ENCODE measurements at places on chromosomes 4 and X.

DNA sequence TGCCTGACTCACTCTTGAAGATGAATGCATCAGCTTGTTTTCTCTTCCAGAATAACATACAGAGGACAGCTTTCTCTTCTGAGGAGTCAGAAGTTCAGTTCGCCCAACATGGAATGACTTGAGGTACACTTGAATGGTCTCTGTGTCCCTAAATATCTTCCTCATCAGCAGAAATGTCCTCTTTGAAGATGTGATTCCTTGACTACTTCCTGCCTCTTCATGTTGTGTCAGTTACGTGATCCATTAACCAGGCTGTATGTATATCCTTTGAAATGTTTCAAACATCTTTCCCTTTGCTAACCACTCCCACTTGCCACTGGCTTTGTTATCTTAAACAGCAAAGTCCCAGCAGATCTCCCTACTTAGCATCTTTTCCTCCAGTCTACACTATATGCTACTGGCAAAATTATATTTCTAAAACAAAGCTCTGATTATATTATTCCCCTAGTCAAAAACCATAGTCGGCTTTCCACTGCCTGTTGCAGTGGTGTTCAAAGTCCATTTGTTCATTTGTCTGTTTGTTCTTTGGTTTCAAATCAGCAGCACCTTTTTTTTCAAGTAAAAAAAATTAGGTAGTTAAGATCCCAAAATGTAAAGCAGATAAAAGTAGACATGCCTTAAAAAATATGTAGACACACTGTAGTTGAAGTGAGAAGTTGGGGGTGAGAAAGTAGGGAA is 82.1 kb upstream of the PAK3 start:
- no peak for DNase-seq

- peak; percentile 50 for DNase-seq
These were observed 106.7 kb upstream of the PRKX start for GRCh38 chrX:3820167-3820566.

DNA sequence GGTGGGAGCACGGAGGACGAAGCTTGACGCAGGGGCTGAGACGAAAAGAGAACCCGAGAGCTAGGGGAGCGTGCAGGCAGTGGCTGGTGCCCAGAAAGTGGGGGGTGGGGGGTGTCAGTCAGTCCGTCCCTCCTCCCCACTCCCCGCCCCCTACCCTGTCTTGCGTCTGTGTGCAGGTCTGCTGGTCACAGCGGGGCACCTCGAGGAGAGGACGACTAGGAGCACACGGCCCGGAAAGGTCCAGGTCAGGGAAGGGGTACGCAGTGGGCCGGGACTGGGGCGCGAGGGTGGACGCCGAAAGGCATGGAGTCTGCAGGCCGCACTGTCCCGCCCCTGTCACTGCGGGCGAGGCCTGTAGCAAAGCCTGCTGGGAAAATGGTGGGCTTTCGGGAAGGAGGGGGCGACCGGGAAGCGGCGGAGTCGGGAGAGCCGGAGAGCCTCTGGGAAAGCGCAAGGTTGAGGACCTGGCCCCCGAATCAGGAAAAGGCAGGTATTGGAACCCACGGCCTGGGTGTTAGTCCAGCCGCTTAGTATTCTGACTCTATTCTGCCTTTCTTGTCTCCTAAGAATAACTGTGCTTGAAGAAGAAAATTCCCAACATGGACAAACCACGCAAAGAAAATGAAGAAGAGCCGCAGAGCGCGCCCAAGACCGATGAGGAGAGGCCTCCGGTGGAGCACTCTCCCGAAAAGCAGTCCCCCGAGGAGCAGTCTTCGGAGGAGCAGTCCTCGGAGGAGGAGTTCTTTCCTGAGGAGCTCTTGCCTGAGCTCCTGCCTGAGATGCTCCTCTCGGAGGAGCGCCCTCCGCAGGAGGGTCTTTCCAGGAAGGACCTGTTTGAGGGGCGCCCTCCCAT is 769 bp downstream of the TCEAL1 start:
- DNase-seq: peak; percentile 39

DNA sequence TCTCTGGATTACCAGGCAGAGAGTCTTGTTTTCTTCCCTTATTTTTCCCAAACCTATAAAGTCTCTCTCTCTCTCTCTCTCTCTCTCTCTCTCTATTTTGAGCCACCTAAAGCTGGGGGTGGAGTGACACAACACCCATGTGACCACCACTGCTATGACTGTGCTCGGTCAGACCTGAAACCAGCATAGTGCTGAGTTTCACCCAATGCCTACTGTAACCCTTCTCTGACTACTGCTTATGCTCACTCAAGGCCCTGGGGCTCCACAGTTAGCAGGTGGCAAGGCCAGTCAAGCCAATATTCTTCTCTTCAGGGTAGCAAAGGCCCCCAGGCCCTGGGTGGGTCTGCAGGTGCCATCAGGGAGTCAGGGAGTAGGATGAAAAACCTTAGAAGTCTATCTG is 114.7 kb upstream of the ARMCX2 start:
- DNase-seq: no peak

DNA sequence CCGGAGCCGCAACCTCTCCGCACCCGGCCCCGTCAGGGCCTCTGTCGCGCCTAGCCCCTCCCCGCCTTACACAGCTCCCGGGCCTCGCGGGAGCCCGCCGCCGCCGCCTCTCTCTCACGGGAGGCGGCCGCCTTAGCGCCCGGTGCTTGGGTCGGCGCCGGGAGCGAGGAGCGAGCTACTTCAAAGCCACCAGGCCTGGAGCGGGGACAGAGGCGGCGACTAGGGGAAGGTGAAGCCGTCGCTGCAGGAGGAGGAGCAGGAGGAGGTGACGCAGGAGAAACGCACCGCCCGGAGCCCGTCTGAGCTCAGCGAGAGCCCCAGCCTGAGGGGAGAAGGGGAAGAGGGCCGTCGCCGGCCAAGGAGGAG is 250 bp downstream of the USP9X start:
- no peak for DNase-seq

- no peak for DNase-seq
These were observed 293.5 kb downstream of the KCNIP4 start for GRCh38 chr4:21655031-21655430.

DNA sequence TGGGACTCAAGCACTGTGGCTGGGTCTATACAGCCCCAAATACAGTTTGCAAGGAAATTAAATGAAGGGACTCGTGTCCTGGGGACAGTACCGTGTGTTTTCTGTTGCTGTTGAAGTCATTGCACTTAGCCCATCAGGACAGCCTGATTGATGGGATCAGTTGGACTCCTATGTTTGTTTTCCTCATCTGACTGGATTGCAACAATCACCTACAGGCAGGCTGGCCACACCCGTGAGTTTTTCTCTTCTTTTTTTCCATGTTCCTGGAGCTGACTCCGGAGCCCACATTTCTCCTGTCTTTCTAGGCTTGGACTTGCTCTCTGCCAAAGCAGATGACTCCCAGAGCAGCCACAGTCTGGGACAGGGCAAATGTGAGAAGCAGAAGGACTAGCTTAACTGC is 38.1 kb downstream of the RTL9 start:
- DNase-seq: no peak

DNA sequence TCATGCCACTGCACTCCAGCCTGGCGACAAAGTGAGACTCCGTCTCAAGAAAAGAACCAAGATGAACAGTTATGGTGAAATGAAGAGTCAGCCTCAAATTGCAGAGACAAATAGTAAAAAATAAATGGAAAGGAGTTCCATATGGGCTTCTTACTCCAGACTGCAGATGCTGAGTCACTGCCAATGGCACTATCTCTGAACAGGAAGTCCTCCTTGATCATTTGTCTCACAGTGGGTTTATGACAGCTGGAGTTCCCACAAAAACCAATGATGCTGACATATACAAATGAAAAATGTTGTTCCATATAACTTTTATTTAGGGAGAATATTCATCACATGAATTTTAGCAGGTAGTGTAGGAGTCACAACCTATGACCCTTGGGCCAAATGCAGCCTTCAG is 631.6 kb downstream of the PCDH18 start:
- peak; percentile 1 for DNase-seq

GRCh38 chr4:147299205-147299604 is 181.7 kb upstream of the EDNRA start:
- no peak for DNase-seq

Data from GM04504 (cell line).